ENCODE measurements at places on chromosomes 4 and X. TPM values are rescaled to one million over a fixed set of nuclear protein-coding genes. Genes with fewer than 3 reads are reported as not detected.

The MAGEB10 gene
- total RNA-seq = not detected

The FATE1 gene
- not detected for total RNA-seq

- DNase-seq = no peak
Observed at GRCh38 chr4:152935143-152935542, 980 bp upstream of the FHDC1 start.

GRCh38 chr4:3792813-3793212 lies 26.6 kb downstream of the ADRA2C start:
- DNase-seq = no peak

GRCh38 chr4:127686658-127687057 lies 43.5 kb upstream of the SLC25A31 start:
- DNase-seq = no peak
